Vagina (tissue), 2 donors: ENCODE measurements at places on chromosomes 6 and 20. TPM values are rescaled to one million over a fixed set of nuclear protein-coding genes. Genes with fewer than 3 reads are reported as not detected.

- H3K36me3 ChIP-seq = no peaks in the 10 kb centered on the region
- DNase-seq = no peak
- H3K4me1 ChIP-seq = no peaks in the 10 kb centered on the region
- H3K27me3 ChIP-seq = no peaks in the 10 kb centered on the region
- no peak overlapping the region for H3K27ac ChIP-seq
- H3K4me3 ChIP-seq = no peak overlapping the region
Measured at GRCh38 chr20:10319855-10320254, 101.2 kb downstream of the SNAP25 start.

DNA sequence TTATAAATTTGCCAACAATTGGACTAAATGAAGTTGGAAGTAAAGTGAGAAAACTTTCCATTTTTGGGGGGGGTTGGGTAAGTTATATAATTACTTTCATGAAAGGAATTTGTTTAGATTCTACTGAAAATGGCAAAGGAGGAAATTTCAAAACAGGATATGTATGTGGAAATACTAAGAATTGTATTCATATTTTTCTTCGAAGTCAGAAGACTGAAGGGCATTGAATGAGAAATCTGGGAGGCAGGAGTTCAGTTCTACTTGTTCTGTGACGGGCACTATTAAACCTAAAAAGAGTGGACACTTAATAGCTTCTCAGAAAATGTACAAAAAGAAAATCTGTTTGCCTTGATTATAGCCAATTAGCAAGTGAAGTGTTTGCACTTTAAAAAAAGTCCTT lies 114.7 kb downstream of the PRIM2 start:
- H3K27ac ChIP-seq = no peak overlapping the region
- H3K4me1 ChIP-seq = peaks cover 13% of the 10 kb centered on the region
- H3K4me3 ChIP-seq = no peak overlapping the region
- no peak for DNase-seq
- H3K36me3 ChIP-seq = no peaks in the 10 kb centered on the region

DNA sequence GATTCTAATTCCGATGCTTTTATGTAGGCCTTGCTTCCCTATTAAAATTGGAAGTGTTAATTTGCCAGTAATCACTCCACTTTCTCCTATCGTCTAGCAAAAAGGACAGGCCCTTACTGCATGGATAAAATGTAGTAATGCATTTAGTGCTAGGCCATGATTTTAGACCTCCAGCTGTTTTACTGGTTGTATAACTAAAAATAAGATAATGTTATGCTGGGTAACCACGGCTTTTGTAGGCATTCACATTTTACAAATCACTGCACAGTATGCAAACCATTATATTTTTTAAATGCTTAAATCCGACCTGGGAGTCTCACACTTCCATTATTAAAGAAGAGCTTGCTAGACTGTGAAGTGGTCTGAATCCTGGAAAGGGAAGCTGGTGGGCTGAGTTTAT lies 179.5 kb downstream of the TFAP2A start:
- no peak for DNase-seq
- H3K4me1 ChIP-seq = no peaks in the 10 kb centered on the region

DNA sequence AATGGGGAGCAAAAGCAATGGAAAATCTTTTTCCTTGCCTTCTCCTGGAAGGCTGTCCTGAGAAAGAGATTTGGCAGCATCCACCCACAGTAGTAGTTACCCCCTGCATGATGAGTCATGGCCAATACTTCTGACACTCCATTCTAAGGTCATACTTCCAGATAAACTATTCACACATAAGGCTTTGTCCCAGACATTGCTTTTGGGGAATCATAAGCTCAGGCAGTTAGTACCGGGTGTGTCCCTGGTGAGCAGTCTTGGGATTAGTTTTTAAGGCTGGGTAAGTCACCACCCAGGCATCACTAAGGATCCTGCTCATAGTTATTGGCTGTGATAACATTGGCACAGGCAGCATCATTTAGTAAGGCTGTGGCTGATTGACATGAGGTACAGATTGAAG lies 160.6 kb upstream of the GGTLC1 start:
- no peaks in the 10 kb centered on the region for H3K27me3 ChIP-seq
- H3K27ac ChIP-seq = no peak overlapping the region
- no peaks in the 10 kb centered on the region for H3K36me3 ChIP-seq

GRCh38 chr6:163554663-163555062 lies 140.1 kb downstream of the QKI start:
- H3K4me3 ChIP-seq = no peak overlapping the region
- H3K4me1 ChIP-seq = no peaks in the 10 kb centered on the region
- no peak for DNase-seq
- H3K27me3 ChIP-seq = no peaks in the 10 kb centered on the region
- H3K36me3 ChIP-seq = no peaks in the 10 kb centered on the region
- H3K27ac ChIP-seq = no peak overlapping the region

DNA sequence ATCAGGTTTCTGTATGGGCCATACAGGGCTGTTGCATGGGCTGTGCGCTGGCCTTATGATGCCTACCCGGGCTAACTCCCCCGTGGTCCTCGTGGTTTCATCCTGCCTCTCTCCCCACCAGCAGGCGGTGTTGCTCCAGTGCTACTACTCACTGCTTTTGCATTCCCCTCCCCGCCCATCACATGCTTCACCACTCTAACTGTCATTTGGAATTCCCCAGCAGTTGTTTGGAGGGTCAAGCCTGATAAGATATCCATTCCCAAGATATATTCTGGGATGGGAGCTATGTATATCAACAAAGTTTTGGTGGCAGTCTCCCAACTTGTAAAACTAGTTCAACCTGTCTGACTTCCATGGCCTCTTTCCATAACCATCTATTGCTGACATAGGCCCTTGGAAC lies 233.2 kb upstream of the SOX4 start:
- no peaks in the 10 kb centered on the region for H3K27me3 ChIP-seq
- no peak overlapping the region for H3K27ac ChIP-seq
- no peak for DNase-seq
- no peak overlapping the region for H3K4me3 ChIP-seq

DNA sequence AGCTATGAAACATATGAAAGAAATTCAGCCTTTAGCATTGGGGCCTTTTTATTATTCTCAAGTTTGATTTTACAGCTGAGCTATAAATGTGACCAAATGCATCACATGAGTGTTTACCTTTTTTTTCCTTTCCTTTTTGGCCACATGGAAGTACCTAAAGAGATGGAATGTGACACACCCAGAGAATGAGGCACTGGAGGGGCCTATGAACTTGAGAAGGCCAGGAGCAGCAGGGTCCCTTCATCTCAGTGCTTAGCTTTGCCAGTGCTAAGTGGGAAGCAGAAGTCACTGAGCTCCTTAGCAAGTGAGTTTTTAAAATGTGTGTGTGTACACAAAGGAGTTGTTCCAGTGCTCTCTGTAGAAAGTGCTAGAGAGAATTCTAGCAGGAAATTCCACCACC lies 44.7 kb downstream of the RREB1 start:
- H3K4me1 ChIP-seq = peaks cover 64% of the 10 kb centered on the region
- no peak for DNase-seq
- H3K4me3 ChIP-seq = no peak overlapping the region
- H3K27me3 ChIP-seq = no peaks in the 10 kb centered on the region

DNA sequence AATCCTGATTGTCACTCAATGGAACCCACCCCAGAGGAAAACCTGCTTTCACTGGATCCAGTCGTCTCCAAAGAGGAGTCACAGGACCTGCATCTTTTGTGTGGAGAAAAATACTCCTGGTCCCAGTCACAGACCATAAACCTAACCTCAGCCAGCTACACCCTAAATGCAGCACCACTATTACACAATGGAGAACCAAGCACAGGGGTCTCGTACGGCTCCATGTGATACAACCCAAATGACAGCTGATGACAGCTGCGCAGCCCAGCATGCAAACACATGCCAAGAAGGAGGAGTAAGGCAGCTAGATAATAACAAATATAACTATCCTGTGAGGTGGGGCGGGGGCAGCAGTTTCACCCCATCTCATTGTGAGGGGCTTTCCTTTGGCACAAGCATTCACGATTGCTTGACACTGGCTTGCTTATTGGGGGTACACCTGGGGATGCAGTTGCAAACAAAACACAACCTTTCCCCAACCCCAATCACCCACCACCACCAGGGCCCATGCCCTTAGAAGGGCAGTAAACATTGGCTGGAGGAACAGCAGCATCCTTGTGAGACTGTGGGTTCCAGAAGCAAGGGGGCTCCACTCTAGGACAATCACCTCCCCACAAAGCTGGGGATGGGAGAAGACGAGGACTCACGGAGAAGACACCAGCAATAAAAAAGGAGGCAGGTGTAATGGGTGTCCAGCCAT lies 51.5 kb downstream of the TRERF1 start:
- H3K4me1 ChIP-seq = peaks cover 53% of the 10 kb centered on the region
- no peak overlapping the region for H3K27ac ChIP-seq
- DNase-seq = no peak
- no peaks in the 10 kb centered on the region for H3K36me3 ChIP-seq
- H3K4me3 ChIP-seq = no peak overlapping the region

GRCh38 chr6:111200350-111201243 lies 113.3 kb downstream of the SLC16A10 start:
- no peak for DNase-seq
- H3K27me3 ChIP-seq = no peaks in the 10 kb centered on the region

GRCh38 chr20:35773154-35773751 lies 1.4 kb downstream of the PHF20 start:
- no peaks in the 10 kb centered on the region for H3K27me3 ChIP-seq
- H3K36me3 ChIP-seq = no peaks in the 10 kb centered on the region
- peaks cover 84% of the 10 kb centered on the region for H3K4me1 ChIP-seq
- H3K4me3 ChIP-seq = peak overlapping the region; percentile 73

DNA sequence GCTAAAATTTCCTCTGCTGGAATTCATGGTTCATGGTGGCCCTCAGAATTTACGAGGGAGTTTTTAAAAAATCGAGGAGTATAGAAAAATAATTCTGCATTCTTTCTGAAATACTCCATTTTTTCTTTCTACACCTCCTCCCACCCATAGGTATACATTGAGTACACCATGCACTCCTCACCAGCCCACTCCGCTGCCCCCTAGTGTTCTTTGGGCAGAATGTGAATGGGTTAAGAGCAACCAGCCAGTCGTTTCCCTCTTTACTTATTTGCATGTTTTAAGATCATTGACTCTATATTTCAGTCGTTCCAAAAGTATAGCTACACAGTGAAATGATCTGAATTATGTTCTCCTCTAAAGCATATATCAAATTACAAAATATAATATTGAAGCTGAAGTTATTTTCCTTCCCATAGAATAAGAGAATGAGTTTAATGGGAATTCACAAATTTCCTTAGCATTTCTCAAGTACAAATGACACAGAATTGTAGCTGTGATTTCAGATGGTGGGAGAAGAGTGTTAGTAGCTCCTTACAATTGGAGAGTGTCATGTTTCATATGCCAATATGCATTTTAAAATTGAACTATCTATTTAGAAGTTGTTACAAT lies 977.7 kb upstream of the SLC35B3 start:
- no peaks in the 10 kb centered on the region for H3K4me1 ChIP-seq
- H3K4me3 ChIP-seq = no peak overlapping the region
- no peaks in the 10 kb centered on the region for H3K27me3 ChIP-seq
- H3K27ac ChIP-seq = no peak overlapping the region
- no peaks in the 10 kb centered on the region for H3K36me3 ChIP-seq

- no peaks in the 10 kb centered on the region for H3K4me1 ChIP-seq
- H3K4me3 ChIP-seq = no peak overlapping the region
- DNase-seq = no peak
- H3K36me3 ChIP-seq = no peaks in the 10 kb centered on the region
- H3K27ac ChIP-seq = no peak overlapping the region
Measured at GRCh38 chr6:90109141-90109540, 187.5 kb downstream of the BACH2 start.

DNA sequence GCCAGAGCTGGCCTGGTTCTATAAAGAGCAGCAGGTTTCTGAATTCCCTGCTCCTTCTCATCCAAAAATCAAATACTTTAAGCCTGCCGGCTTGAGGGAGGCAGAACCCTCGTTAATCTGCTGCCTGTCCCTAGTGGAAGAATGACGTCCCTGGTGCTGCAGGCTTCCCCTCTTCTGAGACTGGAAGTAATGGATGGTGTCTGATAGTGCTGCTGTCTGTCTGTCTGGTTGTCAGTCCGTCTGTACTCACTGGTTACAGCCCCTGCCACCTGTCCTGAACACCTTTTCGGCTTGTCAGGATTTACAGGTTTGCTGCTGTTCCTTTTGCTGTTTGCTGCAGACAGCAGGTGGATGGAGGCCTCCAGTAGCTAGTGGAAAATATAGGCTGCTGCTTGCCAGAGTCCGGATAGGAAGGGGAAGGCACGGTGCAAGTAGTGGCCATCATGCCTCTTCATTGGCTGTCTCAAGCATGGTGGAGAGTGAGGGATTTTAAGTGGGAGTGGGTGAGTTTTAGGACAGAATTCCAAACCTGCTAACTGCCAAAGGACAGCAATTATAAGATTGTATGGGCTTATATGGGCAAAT lies 2.5 kb downstream of the RIMS1 start:
- no peak overlapping the region for H3K4me3 ChIP-seq
- DNase-seq = no peak
- no peaks in the 10 kb centered on the region for H3K27me3 ChIP-seq
- no peaks in the 10 kb centered on the region for H3K36me3 ChIP-seq
- no peak overlapping the region for H3K27ac ChIP-seq

GRCh38 chr20:42152575-42152974 lies 534.4 kb upstream of the CHD6 start:
- H3K4me1 ChIP-seq = no peaks in the 10 kb centered on the region
- H3K27ac ChIP-seq = no peak overlapping the region
- no peak overlapping the region for H3K4me3 ChIP-seq
- H3K36me3 ChIP-seq = no peaks in the 10 kb centered on the region

GRCh38 chr6:109795994-109796555 lies 105.0 kb downstream of the FIG4 start:
- no peaks in the 10 kb centered on the region for H3K36me3 ChIP-seq
- no peaks in the 10 kb centered on the region for H3K27me3 ChIP-seq
- no peak overlapping the region for H3K27ac ChIP-seq
- H3K4me3 ChIP-seq = no peak overlapping the region
- no peak for DNase-seq

- no peak for DNase-seq
- no peaks in the 10 kb centered on the region for H3K36me3 ChIP-seq
- no peaks in the 10 kb centered on the region for H3K27me3 ChIP-seq
Measured at GRCh38 chr6:73560182-73560732, 39.4 kb upstream of the EEF1A1 start.

DNA sequence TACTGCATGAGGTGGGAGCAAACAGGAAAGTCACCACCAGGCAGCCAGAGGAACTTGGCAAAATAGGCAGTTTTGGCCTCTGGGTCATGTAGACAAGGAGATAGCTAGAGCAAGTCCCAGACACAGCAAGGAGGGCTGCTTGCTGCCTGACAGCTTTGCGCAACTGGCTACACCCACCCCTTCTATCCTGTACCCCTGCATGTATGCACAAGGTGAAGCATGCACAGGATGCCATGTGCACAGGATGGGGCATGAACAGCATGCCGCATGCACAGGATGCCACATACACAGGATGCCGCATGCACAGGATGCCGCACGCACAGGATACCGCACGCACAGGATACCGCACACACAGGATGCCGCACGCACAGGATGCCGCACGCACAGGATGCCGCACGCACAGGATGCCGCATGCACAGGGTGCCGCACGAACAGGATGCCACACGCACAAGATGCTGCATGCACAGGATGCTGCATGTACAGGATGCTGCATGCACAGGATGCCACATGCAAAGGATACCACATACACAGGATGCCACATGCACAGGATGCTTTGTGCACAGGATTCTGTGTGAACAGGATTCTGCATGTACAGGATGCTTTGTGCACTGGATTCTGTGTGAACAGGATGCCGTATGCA lies 104.9 kb upstream of the IYD start:
- H3K4me3 ChIP-seq = no peak overlapping the region
- H3K4me1 ChIP-seq = peaks cover 19% of the 10 kb centered on the region
- H3K36me3 ChIP-seq = no peaks in the 10 kb centered on the region
- H3K27ac ChIP-seq = no peak overlapping the region

The CST2 gene
- not detected for total RNA-seq

The TUBB1 gene
- not detected for total RNA-seq

The PABPC1L gene
- total RNA-seq = 19.6 TPM

The RPN2 gene
- total RNA-seq = 103 TPM

The MOG gene
- not detected for total RNA-seq

The BMP7 gene
- 17.2 TPM for total RNA-seq

The PCSK2 gene
- 0.98 TPM for total RNA-seq
